Dorsolateral prefrontal cortex (tissue), 122 donors: ENCODE measurements at places on chromosomes 16 and 17.

GRCh38 chr17:82239926-82240505 lies 11.2 kb downstream of the SLC16A3 start:
- DNase-seq, result no peak

- DNase-seq, result no peak
These were observed 14.3 kb upstream of the GINS3 start for GRCh38 chr16:58377932-58378331.

DNA sequence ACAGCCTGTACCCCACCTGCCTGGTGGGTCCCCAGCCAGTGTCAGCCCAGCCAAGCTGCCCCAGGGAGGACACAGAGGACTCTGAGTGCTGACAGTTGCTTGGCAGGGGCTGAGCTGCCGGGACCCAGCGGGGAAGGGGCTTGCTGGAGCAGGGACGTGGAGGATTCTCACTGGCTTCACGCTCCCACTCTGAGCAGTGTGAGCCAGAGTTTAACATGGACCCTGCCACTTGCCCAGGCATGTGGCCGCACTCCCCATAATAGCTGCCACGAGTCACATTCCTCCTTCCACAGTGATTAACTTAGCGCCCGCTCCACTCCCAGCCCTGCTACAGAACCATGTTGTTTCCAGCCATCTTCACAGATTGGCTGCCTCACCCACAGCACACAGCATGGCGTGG lies 31.2 kb downstream of the SREBF1 start:
- no peak for DNase-seq

DNA sequence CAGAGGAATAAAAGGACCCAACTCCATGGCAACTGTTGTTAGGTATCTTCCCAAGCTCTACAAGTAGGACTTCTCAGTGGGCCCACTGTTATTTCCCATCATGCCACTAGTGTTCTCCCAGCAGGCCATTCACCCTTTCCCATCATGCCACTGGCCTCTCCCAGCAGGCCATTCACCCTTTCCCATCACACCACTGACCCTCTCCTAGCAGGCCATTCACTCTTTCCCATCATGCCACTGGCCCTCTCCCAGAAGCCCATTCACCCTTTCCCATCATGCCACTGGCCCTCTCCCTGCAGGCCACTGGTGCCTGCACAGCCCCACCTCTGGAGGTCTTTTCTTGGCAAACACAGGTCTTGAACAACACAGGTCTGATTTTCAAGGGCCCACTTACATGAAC lies 36.3 kb downstream of the IFT140 start:
- DNase-seq, result no peak

GRCh38 chr16:15041271-15042004 lies 14.4 kb downstream of the NTAN1 start:
- DNase-seq, result peak; percentile 67

GRCh38 chr16:83137894-83138293 lies 511.1 kb downstream of the CDH13 start:
- no peak for DNase-seq

GRCh38 chr16:84735849-84736586 lies 36.2 kb downstream of the USP10 start:
- no peak for DNase-seq

DNA sequence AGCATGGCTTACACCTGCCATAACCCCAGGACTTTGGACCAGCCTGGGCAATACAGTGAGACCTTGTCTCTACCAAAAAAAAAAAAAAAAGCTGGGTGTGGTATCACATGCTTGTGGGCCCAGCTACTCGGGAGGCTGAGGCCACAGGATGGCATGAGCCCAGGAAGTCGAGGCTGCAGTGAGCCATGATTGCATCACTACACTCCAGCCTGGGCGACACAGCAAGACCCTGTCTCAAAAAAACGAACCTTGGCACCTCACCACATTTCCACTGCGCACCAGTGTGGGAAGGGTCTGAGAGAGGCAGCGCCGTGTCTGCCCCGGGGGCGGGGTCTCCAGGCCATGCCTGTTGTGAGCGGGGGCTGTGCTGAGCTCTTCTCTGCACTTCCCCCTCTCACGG lies 6.3 kb downstream of the ACSF3 start:
- DNase-seq, result no peak

DNA sequence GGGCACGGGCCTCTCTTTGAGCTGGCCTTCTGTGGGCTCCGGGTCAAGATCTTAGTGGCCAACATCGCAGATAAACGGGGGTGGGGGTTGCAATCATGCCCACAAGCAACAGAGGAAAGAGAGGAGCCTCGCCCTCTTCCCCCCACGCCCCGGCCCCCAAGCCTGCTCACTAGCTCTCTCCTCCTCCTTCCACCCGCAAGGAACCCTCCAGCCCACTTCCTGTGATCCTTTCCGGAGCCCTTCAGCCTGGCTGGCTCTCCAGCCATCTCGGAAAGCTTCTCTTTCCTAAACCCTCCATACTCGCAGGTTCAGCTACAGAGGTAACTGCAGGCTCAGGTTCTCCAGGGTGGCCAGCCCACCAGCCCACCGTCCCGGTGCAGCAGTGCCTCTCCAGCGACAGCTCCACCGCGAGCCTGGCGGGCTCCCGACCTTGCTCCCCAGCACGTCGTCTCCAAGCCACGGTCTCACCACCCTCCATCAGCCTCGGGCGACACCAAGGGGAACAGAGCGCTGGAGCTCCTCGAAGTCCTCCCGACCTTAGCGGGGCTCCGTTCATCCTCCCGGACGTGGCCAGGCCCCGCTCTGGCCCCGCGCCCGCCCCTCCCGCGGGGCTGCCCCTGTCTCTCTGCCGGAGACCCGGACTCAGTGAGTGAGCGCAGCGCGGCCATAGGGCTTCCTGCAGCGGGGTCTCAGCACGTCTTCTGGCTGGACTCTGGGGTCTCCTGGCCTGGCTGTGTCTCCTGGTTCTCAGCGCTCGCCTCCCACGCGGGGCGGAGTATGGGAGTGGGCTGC lies 12.9 kb upstream of the ODF4 start:
- no peak for DNase-seq

- no peak for DNase-seq
These were observed 2.7 kb upstream of the SNX20 start for GRCh38 chr16:50683689-50684374.

GRCh38 chr16:30120340-30121105 lies 2.5 kb downstream of the MAPK3 start:
- no peak for DNase-seq

DNA sequence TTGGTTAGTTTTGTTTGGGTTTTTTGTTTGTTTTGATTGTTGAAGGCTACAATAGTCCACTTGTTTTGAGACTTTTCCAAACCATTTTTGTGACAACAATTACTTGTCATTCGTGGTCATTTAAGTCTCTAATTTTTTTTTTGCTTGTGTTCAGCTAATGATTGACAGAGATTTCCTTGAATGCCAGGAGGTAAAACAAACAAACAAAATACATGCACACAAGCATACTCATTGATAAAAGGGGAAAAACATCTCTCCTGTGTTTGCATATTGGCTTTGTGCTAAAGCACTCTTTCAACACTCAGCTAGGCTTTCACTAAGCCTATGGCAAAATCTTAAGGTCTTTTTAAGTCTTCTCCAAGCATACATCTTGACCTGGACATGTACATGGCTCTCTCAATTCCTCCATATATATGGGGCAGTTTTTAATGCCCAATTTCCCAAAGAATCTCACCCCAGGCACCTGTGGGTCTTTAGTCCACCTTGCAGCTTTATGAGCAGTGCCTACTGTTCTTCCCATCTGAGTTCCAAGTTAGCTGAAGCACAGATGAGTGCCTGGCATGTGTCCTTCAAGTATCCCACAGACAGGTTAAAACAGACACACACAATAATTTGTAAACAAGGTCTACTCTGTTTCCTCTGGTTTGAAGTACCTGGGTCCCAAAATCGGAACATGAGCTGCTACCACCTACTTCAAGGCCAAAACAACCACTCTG lies 24.2 kb upstream of the HS3ST3B1 start:
- no peak for DNase-seq

GRCh38 chr16:19621445-19621844 lies 65.9 kb downstream of the VPS35L start:
- DNase-seq, result no peak
